ENCODE measurements at places on chromosomes 1 and 21.
A peak's percentile ranks its signal among the peaks of the same experiment; 100 is the strongest.

DNA sequence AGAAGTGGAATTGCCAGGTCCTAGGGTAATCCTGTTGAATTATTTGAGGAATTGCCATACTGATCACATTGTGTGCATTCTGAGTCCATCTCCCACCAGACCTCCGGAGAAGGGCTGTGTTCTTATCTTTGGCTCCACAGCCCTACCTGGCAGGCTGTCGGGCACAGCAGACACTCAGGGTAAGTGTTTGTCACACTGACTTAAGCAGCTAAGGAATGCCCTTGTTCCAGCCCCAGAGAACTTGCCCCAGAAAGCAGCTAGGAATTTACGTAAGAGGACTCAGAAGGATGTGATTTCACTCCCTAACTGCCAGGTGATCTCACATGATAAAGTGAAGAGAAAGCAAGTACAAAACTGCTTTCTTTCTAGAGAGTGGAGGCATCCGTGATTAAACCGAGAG lies 21.0 kb downstream of the VASH2 start:
- DNase-seq, result no peak

DNA sequence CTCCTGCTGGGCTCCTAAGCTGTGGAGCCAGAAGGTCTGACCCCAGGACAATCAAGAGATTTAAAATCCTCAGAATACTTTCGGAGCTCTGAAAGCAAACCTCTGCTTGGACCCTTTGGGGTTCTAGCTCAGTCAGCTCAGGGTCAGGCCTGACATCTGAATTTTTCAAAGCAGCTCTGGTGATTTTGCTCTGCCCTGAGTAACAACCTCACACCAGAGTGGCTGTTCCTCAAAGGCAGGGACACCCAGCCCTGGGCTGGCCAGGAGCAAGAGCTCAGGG lies 11.9 kb downstream of the SLC1A7 start:
- no peak for DNase-seq

DNA sequence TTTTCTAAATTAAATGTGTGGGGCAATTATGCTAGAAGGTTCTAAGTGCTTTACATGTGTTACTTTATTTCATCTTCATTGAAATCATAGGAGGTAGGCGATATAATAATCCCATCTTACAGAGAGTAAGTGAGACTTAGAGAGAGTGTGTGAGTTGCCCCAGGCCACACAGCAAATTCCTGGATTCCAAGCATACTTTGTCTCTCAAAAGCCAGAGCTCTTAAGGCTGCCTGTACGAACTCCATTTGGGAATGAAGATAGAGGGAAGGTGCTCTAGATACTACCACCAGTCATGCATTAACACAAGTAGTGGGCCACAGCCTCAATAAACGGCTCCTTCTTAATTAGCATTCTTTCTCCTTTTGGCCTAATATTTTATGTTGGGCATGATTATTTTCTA lies 170.1 kb downstream of the SIPA1L2 start:
- no peak for DNase-seq

DNA sequence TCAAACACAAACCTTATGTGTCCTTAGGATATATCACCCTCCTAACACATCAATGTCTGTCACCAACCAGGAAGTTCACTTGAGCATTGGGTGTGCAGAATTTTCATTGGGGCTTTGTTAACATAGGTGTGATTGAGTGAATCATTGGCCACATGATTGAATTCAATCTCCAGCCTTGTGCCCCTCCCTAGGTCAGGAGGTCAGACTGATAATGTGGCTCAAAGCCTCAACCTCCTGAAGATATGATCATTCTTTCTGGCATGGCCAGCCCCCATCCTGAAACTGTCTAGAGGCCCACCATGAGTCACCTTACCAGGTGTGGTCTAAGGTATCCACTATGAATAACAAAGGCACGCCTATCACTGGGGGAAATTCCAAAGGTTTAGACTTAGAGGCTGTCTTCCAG lies 90.1 kb downstream of the PKN2 start:
- DNase-seq, result no peak

DNA sequence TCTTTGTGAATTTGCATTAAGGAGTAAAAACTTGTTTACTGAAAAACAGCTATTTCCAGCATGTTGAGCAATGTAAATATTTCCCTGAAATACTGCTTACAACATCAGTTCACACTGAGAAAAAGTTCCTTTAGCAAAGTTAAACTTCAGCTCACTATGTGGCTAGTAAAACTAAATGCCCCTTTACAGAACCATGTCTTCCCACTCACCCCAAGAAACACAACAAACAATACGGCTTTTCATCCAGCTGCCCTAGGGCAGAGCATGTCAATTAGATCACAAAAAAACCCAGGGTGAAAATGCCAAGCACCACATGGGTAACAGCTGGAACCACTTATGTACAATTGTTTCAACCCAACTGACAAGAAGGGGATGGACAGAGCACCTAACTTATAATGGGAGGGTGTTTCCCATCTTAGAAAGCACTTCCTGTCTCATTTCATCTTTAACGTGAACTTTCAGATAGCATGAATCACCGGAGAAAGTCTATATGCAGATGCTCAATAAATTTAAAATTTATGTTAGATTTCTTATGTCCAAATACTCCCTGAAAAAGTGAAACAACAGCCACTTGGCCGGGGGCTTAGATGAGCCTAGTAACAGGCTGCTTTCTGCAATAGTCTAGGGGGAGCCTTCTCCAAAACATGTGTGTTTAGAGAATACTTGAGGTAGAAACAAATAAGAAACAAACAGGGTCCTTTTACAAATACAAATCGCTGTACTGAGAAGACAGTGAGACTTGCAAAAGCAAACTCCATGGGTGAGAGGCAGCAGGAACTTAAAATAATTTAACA lies 6.6 kb downstream of the NID1 start:
- DNase-seq, result no peak

- DNase-seq, result no peak
Measured at GRCh38 chr1:118099686-118100085, 85.3 kb downstream of the SPAG17 start.

- DNase-seq, result no peak
Measured at GRCh38 chr1:64882574-64883255, 83.6 kb downstream of the JAK1 start.

DNA sequence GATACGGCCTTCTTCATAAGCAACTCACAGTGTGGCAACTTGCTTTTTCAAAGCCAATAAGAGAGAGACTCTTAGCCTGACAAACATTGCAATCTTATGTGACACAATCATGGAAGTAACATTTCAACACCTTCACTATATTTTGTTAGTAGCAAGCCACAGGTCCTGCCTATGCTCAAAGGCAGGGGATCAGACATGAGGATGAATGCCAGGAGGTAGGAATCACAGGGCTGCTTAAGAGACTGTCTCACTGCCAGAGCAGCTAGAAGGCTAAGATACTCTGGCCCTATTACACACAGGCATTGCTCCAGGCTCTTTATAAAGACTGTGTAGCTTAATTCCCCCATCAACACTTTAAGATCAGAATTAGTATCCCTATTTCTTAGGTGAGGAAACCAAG lies 236.2 kb upstream of the KAZN start:
- no peak for DNase-seq

DNA sequence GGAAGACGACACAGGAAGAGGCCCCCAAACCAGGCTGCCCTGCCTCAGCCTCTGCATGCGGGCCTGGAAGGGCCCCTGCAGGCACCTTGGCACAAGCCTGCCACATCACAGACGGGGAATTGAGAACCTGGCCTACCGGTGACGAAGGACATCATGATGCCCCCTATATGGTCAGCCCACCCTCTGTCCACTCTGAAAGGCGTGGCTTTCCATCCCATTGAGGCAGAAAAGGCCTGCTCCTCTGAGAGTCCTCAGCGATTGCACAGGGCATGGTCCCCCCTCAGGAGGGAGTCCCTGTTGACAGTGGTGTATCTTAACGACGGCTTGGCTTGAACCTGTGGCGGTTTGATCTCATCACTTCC lies 11.4 kb downstream of the KRTAP10-1 start:
- no peak for DNase-seq

- no peak for DNase-seq
Measured at GRCh38 chr1:239421811-239422210, 35.4 kb downstream of the CHRM3 start.

GRCh38 chr1:39127513-39127912 lies 77.0 kb upstream of the MACF1 start:
- DNase-seq, result no peak

DNA sequence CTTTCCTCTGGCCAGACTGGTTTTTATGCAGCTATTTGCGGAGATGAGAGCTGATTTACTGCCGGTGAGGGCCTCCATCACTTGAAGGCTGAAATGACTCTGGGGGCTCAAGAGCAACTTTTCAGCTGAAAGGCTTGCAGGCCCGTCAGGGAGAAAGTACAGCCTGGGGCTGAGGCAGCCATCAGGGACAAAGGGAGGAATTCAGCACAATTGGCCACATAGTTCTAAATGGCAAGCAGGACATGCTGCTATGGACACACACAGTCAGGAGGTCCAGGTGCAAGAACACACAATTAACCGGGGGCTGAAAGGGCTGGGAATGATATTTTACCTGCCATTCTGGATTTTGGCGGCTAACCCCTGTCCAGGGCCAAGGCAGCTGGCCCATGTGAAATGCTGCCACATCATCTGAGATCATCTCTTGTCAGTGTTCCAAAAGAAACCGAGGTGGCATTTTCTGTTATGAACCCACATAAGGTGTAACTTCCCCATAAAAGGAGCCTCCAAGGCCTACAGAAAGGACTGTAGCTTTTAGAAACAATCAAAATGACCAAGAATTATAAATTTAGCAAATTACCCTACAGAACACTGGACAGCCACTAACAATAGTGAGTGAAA lies 58.2 kb downstream of the LMX1A start:
- no peak for DNase-seq

DNA sequence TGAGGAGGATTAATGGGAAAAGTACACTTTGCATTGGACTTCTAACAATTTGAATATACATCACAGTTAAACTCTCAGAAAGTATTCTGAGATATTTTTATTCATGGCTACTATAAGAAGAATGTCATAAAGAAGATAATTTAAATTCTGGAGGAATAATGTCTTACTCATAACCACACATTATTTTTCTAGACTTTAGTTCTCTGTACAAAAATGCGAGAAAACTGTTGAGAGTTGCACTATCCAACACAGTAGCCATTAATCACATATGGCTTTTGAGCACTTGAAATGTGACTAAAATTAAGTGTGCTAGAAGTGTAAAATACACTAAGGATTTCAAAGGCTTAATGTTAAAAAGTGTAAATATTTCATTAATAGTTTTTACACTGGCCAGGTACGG lies 53.8 kb downstream of the CRB1 start:
- no peak for DNase-seq

GRCh38 chr21:32004291-32004690 lies 131.5 kb downstream of the HUNK start:
- no peak for DNase-seq

GRCh38 chr1:218717575-218717974 lies 372.4 kb downstream of the TGFB2 start:
- no peak for DNase-seq

GRCh38 chr1:230643908-230644307 lies 1.6 kb downstream of the COG2 start:
- DNase-seq, result no peak

DNA sequence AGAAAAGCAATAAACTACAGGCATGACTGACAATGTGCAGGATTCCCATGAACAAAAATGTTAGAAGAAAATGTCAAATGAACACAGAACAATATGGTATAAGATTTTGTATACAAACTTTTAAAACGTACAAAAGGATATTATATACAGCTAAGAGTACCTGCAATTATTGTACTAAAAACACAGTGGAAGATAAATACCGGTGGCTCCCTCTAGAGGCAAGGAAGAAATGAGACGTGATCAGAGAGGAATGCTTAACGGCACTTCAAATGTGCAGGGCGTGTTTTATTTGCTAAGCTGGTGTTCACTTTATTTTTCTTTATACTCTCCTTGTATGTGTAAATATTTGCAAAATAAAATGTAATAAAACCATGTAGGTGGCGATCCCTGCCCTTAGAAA lies 191.8 kb upstream of the SAMSN1 start:
- DNase-seq, result no peak

GRCh38 chr1:173195596-173196088 lies 11.5 kb downstream of the TNFSF4 start:
- no peak for DNase-seq

DNA sequence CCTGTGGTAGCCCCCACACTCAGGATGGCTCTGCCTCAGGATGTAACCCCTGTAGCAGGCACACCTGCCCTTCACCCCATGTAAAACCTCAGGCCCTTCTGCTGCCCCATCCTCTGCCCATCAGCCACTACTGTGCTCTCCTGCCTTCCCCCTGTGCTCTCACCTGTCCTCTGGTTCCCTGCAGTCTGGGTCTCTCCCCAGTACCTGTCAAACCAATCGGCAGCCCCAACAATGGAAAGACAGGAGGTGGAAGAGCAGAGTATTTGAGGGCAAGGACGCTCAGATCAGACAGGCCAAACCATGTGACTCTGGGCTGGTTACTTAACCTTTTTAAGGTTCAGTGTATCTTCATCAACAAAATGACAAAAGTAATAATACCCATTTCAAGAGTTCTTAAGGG lies 30.9 kb downstream of the SMIM12 start:
- no peak for DNase-seq

DNA sequence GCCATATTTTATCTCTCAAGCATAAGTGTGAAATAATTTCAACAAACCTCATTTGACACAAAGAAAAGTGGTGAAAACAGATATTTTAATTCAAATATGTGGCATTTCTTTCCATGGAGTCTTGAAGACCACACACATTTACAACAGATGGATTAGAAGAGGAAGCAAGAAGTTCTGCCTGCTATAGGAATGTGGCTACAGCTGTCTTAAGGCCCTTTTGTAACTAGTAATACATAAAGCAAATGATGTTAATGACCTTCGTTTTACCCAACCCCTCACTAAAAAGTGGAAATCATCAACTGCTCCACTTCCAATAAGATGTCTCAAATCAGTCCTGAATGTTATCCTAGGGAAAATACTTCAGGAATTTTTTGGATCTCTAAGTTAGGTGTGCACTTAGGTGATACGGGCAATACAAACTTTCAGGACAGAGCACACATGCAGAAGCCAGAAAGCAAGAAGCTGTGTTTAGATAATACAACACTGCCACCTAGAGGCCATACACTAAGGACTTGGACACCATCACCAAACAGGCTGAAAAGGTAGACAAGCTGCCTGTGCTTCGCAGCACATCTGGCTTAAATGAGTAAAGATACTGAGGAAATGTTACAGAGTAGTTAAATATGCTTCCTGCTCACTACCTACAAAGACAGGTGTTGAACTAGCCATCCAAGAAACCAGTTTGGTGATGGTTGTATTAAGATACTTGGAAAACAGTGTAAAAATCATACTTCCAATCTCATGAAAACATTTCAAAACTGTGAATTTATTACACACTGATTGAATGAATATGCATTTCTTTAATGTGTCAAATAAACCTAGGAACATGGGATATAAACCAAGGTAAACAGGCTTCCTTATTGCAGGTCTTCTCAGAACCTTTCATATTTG lies 24.4 kb downstream of the RRAGC start:
- peak; percentile 3 for DNase-seq

- DNase-seq, result no peak
Measured at GRCh38 chr1:13830616-13831280, 130.8 kb downstream of the PRDM2 start.
